Head of caudate nucleus (tissue), 42 donors: ENCODE measurements at places on chromosomes 1 and 21.

- DNase-seq: no peak
Measured at GRCh38 chr1:74245168-74245772, 10.1 kb downstream of the TNNI3K start.

GRCh38 chr1:21550097-21550496 is 40.9 kb downstream of the ALPL start:
- no peak for DNase-seq

GRCh38 chr1:184866991-184867788 is 107.1 kb downstream of the NIBAN1 start:
- no peak for DNase-seq

DNA sequence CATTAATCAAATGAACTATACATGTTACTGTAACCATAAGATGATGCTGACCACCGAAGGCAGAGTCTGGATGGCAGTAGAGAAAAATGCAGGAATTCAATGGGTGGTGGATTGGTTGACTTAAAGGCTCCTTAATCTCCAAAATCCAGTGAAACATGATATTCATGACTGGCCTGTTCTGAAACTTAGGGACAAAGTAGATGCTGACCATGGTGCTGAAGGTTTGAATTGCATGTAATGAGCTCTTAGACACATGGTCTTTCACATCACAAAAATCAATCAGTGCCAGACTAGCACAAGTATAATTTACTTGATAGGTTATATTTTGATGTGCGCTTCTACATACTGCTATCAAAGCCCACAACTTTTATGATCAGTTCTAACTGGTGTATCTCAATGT is 30.9 kb upstream of the NTMT2 start:
- DNase-seq: no peak

DNA sequence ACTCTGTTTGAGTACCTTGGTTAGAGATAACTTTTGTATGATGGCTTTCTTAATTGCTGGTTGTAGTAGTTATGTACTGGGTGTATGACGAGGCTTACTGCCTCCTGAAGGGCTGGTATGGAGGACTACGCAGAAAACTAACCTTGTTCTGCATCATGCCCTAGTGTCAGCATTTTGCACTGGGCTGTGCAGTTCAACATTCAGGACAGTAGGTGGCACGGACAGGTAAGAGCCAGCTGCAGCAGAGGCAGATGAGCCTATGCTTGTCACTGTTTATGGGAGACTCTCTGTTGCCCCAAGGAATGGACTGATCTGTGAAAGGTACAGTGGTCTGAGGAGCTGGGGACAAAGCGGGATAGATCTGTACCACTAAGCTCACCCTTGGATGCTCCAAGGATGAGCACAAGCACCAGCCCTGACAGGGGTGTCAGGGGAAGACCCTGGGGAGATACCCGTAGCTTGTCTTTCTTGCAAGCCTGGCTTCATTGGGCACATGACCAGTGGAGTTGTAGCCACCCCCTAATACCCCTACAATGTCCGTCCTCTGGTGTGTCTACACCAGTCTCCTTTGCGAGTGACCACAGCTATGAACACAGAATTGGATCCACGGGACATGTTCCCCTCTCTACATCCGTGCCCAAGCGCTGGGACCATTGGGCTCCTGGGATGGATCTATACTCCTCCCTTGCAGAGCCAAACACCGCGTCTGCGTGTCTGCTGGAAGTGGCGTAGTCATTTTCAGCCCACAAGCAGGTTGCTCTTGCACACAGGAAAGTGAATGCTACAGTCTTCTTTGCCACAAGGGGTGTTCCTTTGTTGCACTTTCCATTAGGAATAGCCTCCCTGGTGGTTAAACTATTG is 51.1 kb upstream of the CFHR3 start:
- peak; percentile 37 for DNase-seq

DNA sequence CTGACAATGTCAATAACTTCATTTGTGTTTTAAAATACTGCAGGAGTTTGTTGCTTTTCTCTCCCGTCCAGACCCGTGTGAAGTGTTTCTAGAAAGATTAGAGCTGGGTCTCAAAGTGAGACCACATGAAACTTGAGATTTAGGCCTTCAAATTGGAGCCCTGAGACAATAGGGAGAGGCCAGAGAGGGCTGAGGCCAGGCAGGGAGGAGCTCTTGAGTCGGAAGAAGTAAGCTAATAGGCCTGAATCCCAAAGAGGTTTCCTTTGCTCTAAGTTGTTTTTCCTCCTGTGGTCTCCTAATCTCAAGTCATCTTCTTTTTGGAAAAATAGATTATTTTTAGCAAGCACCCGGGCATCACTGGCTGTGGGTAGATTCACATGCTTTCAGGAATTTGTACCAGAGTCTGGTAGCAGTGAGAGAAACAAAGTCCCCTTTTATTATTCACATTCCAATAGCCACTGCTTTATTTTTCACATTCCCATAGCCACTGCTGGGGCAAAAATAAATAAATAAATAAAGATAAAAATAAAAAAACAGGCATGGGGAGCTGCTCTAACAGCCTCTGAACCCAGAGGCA is 25.6 kb downstream of the CD244 start:
- no peak for DNase-seq

DNA sequence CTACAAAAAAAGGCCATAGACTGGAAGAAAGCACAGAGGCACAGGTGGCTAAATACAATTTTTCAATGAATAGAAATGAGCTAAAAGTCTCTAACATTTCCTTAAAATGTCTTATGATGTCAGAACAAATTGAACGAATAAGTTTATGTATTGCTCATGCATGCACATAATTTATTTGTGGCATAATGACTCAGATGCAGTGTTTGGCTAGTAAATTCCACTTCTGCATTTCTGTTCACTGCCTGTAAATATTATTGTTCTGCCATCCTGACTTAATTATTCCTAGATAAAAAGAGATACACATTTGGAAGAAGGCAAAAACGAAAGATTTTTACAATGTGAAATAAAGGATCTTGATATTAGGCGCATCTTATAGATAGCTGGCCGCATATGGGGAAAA is 26.6 kb upstream of the EXO1 start:
- no peak for DNase-seq

GRCh38 chr21:38878379-38879179 is 72.8 kb downstream of the ETS2 start:
- DNase-seq: no peak

- no peak for DNase-seq
Measured at GRCh38 chr1:226553924-226554282, 5.3 kb downstream of the STUM start.

DNA sequence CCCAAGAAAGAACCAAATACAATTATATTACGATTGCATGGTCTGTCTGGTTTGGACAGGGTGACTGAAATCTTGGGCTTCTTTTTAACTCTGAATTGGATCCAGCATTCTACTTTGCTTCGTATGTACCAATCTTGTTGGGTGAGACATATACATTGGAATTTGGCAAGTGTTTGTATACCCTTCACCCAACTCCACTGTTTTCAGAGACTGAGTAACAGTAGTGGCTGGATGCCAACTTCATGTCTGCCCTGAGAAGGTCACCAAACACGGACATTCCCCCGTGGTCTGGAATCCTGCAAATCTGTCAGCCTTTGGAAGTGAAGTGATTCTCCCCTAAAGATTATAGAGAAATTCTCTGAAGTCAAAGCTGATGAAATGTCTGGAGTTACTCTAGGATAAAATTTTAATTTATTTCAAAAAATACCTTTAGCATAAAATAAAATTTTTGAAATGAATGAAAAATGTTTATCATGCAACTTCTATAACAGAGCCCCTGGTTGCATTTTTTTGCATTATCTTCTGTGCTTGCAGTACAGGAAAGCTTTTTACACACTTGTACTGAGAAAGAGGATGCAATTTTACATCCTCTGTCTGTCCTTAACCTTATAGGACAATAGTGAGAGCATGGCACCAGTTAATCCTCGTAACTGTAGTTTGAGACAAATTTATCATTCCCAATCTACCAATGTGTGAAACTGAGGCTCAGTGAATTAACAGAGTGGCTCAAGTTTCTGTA is 201.8 kb downstream of the DISC1 start:
- no peak for DNase-seq

- DNase-seq: peak; percentile 62
Measured at GRCh38 chr1:6727535-6727934, 25.9 kb upstream of the DNAJC11 start.

DNA sequence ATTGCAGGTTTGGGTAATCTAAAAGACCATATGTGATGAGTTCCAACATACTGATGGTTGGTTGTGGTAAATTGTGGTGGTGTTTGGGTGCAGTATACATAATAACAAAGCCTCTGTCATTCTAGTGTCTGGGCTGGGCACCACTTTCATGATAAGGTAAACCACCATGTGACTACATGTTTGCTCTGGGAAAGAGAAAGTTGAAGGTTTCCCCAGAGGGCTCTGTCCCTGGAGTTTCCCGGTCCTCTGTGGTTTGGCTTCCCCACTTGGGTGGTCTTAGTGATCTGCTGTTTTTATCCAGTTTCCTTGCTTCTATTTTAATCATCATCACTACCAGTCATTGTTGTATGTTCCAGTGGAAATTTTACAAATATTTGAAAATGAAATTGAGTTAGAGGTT is 55.9 kb upstream of the TSPAN2 start:
- DNase-seq: no peak

GRCh38 chr1:51969038-51969705 is 21.3 kb downstream of the RAB3B start:
- DNase-seq: no peak

- no peak for DNase-seq
Measured at GRCh38 chr1:241485554-241485992, 34.0 kb downstream of the FH start.

GRCh38 chr1:201466492-201466891 is 2.5 kb downstream of the PHLDA3 start:
- no peak for DNase-seq

DNA sequence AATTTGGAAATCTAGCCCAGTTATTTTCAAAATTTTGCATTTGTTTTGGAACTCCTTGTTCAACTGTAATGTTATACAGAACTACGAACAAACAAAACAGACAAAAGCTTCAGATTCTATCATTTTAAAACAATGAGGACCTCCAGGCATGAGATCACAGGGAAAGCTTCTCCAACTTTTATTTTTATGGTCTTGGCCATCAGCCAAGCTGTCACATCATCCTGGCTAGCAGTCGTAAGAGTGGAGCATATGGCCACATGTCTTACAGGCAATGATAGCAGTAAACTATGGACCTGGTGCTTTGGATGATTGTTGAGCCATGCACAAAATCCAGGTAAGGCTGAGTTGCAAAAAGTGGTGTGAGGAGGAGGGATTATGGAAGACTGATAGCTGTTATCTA is 299.6 kb downstream of the LMX1A start:
- no peak for DNase-seq

GRCh38 chr21:40047211-40047610 is 180.0 kb downstream of the PCP4 start:
- DNase-seq: no peak

- peak; percentile 58 for DNase-seq
Measured at GRCh38 chr1:44810101-44810761, 1.9 kb downstream of the BTBD19 start.

DNA sequence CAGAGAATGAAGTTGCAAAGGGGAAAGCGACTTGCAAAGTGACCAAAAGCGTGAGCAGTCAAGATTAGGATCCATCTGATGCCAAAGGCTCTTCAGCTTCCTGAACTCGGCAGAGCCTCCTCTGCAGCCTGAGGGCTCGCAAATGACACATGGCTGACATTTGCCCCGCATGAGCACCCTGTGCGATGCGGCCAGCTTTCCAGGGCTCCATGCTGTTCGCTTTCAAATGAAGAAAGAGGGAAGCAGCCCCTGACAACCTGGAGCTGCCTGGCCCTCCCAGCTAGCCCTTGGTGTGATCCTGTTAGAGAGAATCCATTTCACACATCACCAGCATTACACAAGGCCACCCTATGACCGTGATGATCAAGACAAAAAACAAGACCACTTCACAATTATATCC is 20.2 kb upstream of the FAM131C start:
- DNase-seq: no peak

DNA sequence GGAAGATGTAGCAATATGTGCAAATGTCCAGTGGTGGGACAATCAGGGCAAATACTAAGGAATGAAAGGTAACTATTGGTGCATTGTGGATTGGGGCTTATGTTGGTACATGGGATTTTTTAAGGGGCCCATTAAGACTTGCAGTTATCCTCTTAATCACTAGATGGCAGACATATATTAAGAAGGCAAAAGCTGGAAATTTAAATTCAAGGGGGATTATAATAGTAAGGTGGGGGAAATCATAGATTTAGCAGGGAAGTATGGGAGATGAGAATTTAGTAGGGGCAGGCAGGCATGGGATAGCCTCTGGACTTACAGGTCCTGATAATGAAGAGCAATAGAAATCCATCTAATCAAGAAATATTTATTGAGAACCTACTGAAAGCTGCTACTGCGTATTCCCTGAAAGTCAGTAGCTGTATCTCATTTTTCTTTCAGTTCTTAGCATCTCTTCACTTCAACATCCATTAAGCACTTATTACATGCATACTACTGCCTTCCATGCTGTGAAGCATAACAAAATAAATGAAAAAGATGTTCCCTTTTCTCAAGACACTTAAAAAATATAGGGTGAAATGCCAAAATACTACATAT is 251.8 kb downstream of the CRB1 start:
- DNase-seq: no peak

DNA sequence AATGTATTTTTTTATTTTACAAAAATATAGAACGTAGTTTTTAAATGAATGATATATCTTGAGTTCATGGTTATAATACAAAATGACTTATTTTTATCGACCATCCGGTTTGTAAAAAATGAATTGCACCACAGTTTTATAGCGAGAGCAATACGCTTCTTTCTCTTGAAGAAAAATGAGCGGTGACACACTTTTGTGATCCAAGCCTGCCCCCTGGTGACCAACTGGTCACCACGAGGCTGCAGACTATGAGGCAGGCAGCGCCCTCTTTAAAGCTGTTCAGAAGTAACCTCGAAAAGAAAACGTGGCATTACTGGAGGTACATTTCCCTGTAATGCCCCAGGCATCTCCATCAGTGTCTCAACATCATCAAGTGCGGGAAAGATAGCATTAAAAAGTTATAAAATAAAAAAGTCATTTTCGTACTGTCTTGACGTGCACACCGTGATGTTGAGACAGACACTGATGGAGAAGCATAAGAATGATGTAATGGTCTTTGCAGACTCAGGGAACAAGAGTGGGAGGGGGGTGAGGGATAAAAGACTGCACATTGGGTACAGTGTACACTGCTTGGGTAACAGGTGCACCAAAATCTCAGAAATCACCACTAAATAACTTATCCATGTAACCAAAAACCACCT is 734.2 kb upstream of the ADAMTS5 start:
- DNase-seq: peak; percentile 88

DNA sequence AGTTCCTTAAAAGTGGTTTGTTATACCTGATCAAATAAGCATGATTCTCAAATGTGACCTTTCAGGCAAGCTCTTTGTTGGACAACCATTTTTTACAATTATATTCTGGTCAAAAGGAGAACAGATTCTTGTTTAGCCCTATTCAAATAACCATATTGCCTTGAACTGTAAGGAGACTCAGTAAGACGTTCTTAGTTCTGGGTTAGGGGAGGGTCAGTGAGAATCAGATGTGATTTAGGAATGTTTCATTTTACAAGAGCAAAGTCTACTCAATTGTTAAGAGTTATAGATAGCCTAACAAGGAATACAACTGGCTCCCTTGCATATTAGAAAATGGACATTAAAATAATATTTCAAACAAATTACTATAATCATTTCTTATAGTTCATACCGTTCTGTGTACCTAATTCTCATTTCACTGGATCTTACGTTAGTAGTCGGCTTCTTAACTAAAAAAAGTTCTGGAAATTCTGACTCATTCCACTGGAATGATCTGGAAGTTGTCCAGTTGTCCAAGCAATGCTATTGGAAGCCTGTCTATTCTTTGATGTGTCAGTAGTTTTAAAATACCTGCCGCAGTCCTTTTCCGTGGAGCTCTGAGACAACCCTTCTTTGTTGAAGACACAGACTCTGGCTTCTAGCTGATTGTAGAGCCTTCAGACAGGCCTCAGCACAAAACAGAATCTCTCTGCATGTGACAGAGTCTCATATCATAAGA is 88.8 kb downstream of the MAST2 start:
- DNase-seq: no peak
